Purkinje cell (primary cell): ENCODE measurements at places on chromosomes 6 and 20. TPM values are rescaled to one million over a fixed set of nuclear protein-coding genes. Genes with fewer than 3 reads are reported as not detected.

Gene EDN1
- 1.9 TPM in 1 of 2 replicates, not detected in the other for polyA plus RNA-seq

Gene HLA-DPB1
- 112 and 120 TPM in 2 replicates for polyA plus RNA-seq

Gene BTN1A1
- not detected in 2 replicates for polyA plus RNA-seq

Gene PSORS1C2
- polyA plus RNA-seq: not detected in 2 replicates

Gene IMPG1
- polyA plus RNA-seq: 0.34 and 6.7 TPM in 2 replicates

Gene TP53TG5
- 2.1 and 3.8 TPM in 2 replicates for polyA plus RNA-seq

Gene C6orf163
- polyA plus RNA-seq: 2.4 and 3.3 TPM in 2 replicates

Gene CLVS2
- polyA plus RNA-seq: 13.4 and 16.6 TPM in 2 replicates
